ENCODE measurements at places on chromosomes 2 and 18.

- no peak for DNase-seq
Measured at GRCh38 chr2:196174404-196174803, 3.0 kb upstream of the STK17B start.

DNA sequence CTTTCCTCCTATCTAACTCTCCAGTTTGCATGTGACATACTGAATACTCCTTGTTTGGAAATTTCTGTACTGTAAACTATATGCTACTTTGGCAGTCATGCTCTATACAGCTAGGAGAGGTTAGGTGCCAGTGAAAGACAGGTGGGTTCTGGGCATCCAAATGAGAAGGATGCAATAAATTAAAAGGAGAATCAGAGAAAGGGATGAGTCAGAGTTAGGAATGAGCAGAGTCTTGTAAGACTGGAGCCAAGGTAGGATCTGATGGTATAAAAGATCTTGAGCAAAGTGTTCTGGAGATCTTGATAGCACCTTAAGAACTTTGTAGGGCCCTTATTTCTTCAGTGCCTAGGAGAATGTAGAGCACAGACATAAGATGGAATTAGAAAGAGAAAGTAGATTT, 58.7 kb upstream of the STAM2 start:
- DNase-seq, result no peak

DNA sequence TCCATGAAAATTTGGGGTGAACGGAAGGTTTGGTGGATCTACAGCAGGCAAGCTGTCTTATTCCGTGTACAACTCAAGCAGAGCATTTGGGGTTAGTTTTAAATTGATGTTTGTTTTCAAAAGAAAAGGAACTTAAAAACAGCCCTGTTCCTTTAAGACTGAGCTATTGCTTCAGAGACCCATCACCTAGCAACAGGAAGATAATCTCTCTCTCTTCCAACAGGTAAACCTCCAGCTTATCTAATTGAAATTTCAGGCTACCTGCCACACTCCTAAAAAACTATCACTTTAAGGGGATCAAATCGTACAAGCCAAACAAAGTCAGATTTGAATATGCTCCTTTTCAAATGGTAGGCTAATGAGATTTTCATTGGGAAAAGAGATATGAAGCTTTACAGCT, 101.8 kb downstream of the RNF152 start:
- DNase-seq, result no peak

DNA sequence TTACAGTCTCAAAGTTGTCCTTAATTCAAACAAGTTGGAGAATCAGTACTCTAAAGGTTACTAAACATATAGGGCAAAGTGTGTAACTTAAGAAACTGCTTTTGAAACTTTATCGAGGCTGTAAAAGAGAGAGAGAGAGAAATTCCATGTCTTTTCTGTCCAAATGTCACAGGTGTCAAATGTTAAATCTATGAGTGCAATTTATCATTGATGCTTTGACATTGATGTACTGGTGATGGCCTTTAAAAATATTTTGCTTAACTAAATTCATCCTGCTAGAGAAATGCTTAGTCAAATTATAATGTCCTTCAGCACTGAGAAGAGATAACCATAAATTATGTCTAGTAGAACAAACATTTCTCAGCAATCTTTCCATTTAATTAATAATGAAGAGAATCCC, 1602.1 kb upstream of the TMEFF2 start:
- no peak for DNase-seq

- DNase-seq, result no peak
Measured at GRCh38 chr18:61129001-61129400, 204.2 kb upstream of the CDH20 start.

DNA sequence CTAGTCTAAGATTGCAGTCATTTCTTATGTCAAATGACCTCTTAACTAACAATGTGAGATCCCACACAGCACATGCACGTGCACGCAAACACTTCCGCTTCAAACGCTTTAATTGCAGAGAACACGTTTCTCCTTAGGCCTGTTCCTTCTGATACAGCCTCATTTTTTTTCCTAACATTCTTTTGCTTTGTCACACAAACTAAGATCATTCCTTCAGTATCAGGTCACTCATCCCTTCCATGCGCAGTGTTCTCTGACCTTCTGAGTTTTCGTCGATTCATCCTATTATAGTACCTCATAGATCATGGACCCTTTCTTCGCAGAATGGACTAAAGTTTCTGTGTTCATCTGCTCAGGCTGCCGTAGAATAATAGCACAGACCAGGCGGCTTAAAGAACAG, 327.1 kb upstream of the CDH19 start:
- no peak for DNase-seq

DNA sequence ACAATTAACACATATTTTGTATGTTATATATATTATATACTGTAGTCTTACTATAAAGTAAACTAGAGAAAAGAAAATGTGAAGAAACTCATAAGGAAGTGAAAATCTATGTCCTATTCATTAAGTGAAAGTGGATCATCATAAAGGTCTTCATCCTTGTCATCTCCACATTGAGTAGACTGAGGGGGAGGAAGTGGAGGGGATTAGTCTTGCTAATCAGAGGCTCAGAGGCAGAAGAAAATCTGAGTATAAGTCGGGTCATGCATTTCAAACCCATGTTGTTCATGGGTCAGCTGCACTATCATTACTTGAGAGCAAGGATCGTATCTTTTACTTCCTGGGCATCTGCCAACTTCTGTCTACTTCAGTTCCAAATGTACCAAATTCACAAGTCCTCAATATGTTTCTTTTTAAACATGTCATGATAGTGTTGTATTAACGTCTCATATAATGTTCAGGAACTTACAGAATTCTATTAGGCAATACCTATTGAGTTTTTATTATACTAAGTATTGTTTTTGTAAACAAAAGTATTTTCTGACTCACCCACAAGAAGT, 208.9 kb upstream of the BOD1L2 start:
- DNase-seq, result no peak

GRCh38 chr2:8232871-8233270, 449.0 kb upstream of the ID2 start:
- DNase-seq, result no peak

- DNase-seq, result no peak
Measured at GRCh38 chr2:27959496-27959895, 69.0 kb downstream of the BABAM2 start.

Measured in GM20000 (cell line).